HepG2 (cell line): ENCODE measurements at places on chromosomes 16 and 17.

DNA sequence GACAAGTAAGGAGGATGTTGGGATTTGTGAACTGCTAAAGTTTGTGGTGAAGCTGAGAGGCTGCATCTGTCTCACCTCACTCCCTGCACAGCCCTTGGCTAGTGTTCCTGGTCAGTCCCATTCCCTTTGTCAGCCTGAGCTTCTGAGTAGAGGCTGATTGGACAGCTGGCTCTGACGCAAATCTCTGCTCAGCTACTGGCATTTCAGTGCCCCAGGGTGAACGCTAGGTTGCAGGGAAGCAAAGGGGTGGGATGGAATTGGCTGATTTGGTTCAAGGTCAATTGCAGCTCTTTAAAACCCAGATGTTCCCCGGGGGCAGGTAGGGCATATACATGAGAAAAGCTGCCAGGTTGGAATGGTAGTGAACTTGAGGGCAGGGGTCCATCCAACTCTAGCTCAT lies 23.1 kb upstream of the CNOT1 start:
- DNase-seq = peak; percentile 57

DNA sequence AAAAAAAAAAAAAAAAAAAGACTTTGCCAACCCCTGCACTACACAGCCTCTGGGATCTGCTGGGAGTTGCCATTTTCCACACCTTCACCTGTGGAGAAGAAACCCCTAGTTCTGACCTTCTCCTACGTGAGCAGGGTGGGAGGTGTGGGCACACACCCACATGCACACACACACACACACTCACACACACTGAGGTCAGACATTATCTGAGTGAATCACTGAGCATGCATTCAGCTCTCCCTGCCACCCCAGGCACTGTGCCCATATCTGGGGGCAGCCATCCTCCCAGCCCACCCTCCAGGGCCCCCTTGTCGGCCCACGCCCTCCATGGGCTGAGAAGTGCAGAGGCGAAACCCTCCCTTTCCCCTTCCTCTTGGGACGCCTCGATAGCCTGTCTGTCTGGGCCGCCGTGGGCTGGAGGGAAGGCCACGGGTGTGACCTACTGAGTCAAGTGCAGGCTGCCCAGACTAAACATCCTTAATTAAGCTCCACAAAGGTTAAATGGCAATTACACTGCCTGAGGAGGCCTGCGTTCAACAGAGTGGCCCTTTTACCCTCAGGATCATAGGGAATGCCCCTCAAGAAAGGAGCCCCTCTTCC lies 143.8 kb downstream of the C16orf95 start:
- no peak for DNase-seq

DNA sequence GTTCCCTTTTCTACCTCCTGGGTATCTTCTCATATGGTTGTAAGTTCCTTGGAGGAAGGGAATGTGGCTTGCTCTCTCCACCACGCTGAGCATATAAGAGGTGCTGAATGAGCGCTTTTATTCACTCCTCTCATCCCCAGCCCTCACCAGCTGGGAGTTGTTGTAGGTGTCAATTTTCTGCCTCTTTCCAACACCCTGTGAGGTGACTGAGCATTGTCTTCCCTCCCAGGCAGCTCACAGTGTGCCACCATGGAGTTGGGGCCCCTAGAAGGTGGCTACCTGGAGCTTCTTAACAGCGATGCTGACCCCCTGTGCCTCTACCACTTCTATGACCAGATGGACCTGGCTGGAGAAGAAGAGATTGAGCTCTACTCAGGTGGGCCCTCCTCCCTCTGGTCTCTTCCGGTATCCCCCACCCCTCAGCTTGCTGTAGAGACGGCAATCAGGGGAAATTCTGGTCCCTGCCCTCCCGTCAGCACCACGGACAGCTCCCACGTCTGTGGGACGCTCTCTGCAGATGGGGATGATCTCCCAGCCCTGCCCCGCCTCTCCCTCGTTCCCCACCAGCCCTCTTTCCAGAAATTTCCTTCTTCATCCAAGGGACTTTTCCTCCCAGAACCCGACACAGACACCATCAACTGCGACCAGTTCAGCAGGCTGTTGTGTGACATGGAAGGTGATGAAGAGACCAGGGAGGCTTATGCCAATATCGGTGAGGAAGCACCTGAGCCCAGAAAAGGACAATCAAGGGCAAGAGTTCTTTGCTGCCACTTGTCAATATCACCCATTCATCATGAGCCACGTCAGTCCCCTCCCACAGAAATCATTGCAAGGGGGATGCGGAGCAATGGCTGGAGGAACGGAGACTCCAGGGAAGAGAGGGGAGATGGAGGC lies 18.3 kb downstream of the CIITA start:
- peak; percentile 48 for DNase-seq

- DNase-seq = no peak
These were observed 32.8 kb downstream of the BEAN1 start for GRCh38 chr16:66459878-66460277.

GRCh38 chr16:85372627-85373372 lies 240.3 kb upstream of the GSE1 start:
- peak; percentile 16 for DNase-seq

DNA sequence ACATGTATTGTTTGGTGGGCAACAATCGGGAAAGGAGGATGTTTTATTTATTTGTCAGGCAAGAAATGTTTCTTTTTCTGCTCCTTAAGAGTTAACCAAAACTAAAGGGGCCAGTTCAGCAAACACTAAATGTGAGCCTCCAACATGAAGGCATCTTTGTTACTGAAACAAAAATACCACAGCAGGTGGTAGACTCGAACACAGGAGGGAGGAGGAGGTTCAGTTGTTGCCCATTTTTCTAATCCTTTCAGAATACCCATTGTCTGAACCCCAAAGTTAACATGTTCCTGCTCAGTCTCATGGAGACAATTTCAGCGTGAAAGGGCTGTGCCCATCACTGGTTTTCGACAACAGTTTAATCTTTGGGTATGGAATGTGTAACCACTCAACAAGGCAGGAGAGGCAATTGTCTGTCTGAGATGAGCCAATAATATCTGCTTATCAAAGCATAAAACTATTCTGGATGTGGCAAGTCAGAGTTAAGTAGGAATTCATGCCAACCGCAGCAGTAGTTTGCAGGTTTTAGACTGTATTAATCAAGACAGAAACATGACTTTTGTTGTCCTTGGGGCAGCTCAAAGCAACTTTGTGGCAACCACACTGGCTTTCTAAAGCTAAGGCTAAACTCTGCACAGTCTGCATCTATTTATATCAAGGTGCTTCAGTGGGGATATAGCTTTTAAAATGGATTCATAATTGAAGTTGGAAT lies 211.7 kb downstream of the FTO start:
- DNase-seq = no peak

DNA sequence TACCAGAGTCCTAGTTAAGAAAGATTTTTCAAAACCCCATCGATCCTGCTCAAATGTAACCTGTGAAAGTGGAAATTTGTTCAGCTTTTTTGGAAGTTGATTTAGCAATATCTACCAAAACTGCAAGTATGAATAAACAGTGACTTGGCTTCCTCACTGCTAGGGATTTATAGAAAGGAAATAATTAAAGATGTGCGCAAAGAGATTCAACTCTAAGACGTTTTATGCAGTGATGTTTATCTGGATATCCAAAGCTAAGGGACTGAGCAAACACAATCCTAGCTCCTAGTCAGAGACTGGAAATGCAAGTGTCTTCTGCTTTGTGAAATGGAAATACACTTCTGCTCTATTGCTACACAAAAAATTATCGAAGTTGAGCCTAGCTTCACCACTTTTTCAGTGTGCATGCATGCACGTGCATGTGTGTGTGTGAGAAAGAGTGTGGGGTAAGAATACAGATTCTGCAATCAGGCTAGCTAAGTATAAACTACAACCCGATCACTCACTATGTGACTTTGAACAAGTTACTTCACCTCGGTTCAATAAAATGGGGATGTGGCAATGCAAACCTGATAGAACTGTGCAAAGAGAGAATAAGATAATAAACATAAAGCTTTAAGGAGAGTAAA lies 52.1 kb upstream of the FOXF1 start:
- DNase-seq = no peak

DNA sequence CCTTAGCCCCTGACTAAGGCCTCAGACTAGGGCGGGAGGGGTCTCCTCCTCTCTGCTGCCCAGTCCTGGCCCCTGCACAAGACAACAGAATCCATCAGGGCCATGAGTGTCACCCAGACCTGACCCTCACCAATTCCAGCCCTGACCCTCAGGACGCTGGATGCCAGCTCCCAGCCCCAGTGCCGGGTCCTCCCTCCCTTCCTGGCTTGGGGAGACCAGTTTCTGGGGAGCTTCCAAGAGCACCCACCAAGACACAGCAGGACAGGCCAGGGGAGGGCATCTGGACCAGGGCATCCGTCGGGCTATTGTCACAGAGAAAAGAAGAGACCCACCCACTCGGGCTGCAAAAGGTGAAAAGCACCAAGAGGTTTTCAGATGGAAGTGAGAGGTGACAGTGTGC lies 12.7 kb downstream of the CES3 start:
- no peak for DNase-seq

DNA sequence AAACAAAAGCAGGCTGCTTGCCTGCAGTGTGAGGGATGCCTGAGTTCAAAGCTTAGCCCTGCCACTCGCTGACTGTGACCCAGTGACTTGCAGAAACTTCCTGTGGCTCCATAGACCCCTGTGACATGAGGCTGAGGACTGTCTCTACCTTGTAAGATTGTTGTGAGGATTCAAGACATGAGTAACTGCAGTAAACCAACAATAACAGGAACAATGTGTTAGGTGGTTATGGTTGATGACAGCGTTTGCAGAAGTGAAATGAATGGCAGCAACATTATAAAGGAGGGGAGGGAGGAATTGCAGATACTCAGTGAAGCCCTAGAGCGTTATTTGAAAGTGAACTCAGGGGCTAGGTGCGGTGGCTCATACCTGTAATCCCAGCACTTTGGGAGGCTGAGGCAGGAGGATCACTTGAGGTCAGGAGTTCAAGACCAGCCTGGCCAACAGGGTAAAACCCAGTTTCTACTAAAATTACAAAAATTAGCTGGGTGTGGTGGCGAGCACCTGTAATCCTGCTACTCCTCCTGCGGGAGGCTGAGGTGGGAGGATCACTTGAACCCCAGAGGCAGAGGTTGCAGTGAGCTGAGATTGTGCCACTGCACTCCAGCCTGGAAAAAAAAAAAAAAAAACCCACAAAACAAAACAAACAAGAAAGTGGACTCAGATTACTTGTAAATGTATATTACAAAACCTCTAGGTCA lies 33.5 kb upstream of the EMP2 start:
- no peak for DNase-seq
